H54 (cell line): ENCODE measurements at places on chromosomes 12 and 14.

DNA sequence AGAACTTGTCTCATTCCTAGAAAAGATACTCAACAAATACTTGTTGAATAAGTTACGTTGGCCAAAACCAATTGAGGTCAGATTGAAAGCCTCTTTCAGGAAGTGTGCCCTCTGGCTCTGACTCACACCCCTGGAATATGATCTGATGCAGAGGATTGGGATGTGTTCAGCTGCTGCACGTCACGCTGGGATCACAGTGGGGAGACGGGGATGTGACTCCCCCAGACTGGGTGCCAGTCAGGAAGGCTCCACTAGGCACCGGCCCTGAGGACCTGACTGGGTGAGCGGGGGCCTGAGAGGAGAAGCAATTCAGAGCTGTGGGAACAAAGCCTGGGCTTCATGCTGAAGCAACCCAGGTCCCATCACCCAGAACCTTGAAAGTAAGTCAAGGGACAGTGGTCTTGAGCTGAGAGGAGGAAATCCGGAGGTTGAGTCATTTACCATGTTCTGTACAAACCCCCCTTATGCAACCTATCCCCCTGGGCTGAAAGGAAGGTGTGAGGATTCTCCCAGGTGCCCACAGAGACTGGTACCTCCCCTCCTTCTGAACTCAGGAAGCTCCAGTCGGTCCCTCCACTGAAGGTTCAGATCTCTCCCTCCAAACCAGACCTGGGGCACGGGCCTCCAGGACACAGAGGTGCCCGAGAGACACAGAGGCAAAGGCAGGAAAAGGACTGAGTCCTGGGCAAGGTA, 3.9 kb downstream of the CEBPE start:
- peak; percentile 89 for DNase-seq

DNA sequence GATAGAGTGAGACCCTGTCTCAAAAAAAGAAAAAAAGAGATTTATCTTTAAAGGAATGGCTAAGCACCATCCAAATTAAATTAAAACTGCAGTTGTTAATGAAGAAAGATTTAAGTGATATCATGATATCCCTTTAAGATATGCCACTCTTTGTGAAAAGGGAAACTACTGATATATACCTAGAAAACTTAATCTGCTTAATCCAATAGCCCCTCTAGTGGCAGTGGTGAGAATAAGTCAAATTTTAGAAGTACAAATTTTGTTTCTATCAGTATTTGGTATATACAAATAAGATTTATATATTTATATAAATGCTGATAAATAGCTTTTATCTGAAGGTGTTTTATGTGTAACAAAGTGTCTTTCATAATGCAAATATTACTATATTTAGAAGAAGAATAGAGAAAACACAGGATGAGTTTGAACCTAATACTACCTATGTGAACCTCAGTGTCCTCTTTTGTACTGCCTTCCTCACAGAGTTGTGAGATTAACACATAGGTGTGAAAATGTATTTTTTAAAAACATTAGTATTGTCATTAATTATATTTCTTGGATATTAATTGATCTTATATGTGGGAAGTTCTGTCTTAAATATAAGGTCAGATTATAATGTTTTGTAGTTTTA, 51.4 kb upstream of the GARIN2 start:
- DNase-seq, result no peak

GRCh38 chr14:100086361-100086760, 21.1 kb downstream of the EVL start:
- no peak for DNase-seq

GRCh38 chr14:43116341-43116740, 1390.7 kb downstream of the FSCB start:
- DNase-seq, result no peak

GRCh38 chr14:70317969-70318634, 41.4 kb downstream of the COX16 start:
- peak; percentile 6 for DNase-seq

GRCh38 chr12:50572287-50572686, 67.5 kb downstream of the DIP2B start:
- no peak for DNase-seq

- no peak for DNase-seq
Measured at GRCh38 chr14:103627073-103628025, 1.7 kb upstream of the KLC1 start.

GRCh38 chr14:73825551-73826188, 26.0 kb upstream of the PTGR2 start:
- peak; percentile 45 for DNase-seq

- DNase-seq, result no peak
Measured at GRCh38 chr12:116299064-116299463, 21.6 kb upstream of the MED13L start.

- DNase-seq, result no peak
Measured at GRCh38 chr12:16606991-16607390, 1.0 kb upstream of the LMO3 start.

GRCh38 chr12:46517579-46517962, 145.0 kb upstream of the SLC38A2 start:
- DNase-seq, result no peak

DNA sequence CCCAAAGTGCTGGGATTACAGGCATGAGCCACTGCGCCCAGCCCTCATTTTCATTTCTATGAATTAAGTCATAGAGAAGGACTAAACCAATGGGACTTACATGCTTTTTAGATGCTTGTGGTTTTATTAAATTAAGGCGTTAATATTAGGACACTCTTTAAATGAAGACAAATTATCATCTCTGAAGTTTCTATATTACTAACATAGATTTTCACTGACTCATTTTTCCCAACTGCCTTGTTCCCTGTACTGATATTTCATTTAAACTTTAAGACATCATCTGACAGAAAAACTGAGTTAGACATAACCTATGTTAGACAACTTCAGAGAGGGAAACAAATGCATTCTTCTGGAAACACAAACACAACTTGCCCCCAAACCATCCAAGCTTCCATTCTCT, 99.8 kb downstream of the BTG1 start:
- DNase-seq, result no peak

DNA sequence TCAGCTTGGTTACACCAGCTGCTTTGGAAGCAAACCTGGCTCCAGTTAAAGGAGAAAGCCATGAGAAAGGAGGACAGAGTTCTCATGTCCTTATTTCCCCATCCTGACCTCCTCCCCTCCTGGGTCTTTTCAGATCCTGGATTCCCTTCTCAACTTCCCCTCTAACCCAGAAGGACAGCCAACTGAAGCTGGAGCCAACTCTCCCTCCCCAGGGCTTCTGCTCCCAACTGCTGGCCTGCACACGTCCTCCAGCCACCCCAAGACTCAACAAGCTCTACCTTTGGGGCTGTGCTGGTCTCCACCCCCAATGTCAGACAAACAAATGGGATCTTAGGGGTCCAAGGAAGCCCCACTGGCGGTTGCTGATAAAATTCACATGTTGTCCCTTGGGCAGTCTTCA, 651.1 kb upstream of the TBX3 start:
- DNase-seq, result no peak

DNA sequence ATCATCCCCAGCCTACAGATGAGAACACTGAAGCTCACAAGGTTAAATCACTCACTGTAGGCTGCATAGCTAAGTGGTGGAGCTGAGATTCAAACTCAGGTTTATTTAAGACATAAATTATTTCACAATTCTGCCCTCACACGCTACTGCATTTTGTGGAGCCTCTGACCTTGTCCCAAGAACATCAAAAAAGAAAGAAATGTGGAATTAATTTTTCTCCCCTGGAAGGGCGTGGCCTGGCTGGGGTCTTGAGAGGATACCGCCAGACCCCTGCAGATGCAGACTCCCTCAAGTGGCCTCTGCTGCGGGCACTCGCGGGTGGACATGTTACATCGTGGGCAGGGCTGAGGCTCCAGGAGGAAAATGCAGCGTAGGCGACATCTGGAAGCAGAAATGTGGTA, 40.6 kb downstream of the LTBP2 start:
- DNase-seq, result no peak

DNA sequence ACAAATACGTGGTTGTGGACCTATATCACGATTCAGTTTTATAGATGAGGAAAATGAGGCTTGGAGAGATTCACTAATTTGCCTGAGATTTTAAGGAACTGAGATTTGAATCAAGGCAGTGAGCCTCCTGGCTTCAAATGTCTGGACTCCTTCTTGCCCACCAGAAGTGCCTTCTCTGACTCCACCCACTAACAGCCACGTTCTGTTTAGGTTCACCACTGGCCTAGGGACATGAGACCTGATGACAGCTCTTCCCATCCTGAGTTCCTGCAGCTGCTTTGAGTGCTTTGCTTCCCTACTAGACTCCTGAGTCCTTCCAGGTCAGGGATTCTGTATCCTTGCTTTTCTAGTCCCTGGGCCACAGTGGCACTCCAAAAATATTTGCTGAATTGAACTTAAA, 57.1 kb downstream of the PLBD1 start:
- no peak for DNase-seq

DNA sequence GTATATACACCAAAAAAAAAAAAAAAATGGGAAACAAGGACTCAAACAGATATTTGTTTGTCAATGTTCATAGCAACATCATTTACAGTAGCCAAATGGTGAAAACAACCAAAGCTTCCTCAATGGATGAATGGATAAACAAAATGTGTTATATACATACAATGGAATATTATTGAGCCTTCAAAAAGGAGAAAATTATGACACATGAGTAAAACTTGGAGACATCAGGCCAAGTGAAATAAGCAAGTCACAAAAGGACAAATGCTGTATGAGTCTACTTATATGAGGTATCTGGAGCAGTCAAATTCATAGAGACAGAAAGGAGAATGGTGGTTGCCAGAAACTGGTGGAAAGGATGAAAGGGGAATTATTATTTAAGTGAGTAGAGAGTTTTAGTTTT, 7.8 kb downstream of the RNASE9 start:
- no peak for DNase-seq

- DNase-seq, result no peak
Measured at GRCh38 chr12:34033628-34034296, 11.5 kb downstream of the ALG10 start.

DNA sequence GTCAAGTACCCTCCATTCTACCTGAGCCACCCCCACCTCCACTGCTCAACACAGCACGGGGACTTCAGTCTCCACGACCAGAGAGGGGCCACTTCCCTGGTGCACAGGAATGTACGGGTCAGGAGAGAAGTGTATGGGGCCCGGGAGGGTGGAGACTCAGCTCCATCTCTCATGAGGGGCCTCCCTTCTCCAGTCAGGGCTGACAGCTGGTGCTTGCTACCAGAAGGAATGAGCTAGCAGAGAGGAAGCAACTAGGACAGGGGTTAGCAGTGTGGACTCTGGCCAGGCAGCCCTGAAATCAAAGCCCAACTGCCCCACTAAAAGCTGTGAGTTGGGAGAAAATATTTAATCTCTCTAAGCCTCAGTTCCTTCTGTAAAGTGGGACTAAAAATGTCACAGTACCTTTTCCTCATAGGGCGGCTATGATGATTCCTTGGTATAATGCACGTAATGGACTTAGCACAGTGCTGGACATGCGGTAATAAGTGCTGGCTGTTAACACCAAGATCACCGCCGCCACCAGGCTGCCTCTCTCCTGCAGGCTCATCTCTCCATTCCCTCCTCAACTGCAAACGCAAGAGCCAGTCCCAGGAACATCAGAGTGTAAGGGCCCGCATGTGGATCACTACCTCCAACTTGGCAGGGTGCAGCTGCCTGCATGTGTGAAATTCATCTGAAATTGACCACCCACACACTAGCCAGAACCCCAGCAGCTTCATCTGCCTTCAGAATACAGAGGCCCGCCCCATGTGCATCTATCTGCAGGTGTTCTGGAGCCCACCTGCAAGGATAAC, 14.6 kb downstream of the ACTN1 start:
- no peak for DNase-seq

DNA sequence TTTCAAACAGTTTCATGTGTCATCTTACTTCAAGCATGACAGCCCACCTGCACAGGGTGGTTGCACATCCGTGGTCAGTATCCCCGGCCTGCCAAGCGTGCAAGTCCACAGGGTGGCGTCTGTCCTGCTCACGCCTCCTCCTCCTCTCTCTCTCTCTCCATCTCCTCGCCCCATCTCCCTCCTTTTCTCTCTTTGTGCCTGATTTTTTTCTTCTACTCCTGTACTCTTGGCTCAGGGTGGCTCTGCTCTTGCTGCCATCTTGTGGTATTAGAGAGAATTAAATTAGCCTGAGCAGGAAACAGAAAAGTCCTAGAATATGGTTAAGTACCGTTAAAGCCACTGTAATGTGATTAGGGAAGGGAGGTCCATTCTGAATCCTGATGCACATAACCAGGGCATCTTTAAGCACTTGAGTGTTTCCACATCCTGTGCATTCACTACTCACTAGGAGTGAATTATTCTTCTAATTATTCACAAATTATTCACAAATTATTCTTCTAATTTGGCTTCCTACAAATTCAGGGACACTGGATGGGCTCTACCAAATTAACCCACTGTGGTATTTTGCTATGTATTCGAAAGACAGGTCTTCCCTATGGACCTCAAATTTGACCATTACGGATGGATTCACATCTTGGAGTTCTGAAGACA, 25.5 kb upstream of the DTX1 start:
- peak; percentile 54 for DNase-seq

DNA sequence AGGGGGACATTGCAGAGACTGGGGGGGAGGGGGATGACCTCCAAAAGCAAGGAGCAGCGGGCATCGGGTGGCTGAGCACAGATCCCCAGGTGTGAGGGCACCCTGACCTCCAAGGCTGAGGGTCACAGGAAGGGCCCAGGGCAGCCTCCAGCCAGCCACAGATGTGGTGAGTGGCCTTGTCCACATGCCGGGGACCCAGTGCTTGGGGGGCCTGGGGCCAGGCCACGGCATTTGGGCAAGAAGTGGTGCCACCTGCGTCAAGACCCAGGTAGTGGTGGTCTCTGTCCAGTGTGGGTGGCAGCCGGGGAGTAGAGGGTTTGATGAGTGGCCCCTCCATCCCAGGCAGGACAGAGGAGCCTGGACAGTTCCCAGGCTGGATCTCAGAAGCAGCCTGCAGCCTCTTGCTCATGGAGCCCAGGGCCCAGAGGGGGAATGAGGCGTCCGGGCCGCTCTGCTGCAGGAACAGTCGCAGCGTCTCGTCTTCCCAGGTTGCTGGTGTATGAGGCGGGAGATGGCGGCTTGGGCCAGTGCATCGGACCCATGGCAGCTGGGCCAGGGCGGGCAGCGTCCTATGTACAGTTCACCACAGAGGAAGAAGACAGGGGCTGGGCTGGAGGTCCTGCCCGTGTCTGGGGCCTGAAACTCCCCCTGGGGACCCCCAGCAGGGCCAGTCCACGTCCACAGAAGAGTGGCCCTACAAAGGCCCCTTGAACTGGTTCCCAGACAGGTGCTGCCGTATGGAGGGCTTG, 33.5 kb downstream of the CCNK start:
- no peak for DNase-seq

DNA sequence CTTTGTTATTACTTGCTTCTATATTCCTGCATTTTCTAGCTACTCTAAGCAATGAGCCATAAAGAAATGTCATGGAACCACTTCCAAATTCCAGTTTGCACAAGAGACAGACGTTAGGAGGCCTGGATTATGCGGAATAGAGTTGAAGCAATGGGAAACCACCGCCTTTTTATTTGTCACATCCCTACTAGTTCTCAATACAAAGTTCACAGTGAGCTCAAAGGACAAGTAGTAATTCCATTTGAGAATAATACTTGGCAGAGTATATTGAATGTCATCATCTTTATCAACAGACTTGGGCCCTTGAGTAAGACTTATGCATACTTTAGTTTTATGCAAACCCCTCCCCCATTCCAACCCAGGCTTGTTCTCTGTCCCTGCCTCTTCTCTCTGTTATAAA, 3.7 kb upstream of the SLC15A5 start:
- DNase-seq, result no peak
